IMR-90 (cell line): ENCODE measurements at places on chromosomes 1 and 21.
A peak's percentile ranks its signal among the peaks of the same experiment; 100 is the strongest.

DNA sequence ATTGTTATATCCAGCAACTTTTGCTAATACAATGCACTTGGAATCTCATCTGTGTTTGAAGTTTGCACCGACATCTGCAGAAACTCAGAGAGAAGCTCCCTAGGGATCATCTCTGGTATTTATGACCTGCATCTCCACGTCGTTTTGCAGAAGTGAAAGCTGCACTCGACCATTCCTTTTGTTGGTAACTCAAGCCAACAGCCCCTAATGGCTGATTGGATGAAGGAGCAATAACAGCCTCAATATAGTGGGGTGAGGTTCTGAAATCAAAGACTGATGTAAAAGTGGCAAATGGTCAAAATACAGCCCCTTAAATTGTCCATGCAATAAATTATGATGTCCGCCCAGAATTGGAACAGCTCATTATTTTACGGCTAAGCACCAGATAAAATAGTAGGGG, 344.2 kb upstream of the KAZN start:
- no peak overlapping the region for H3K4me3 ChIP-seq
- H3K4me1 ChIP-seq: no peaks in the 10 kb centered on the region
- DNase-seq: no peak
- no peaks in the 10 kb centered on the region for H3K27me3 ChIP-seq

GRCh38 chr1:54190526-54190925, 9.3 kb downstream of the CYB5RL start:
- H3K4me1 ChIP-seq: peaks cover 1% of the 10 kb centered on the region; the same call in 1 of the 2 replicates
- peaks cover 1% of the 10 kb centered on the region; the same call in 1 of the 2 replicates for H3K36me3 ChIP-seq
- H3K4me3 ChIP-seq: no peak overlapping the region
- H3K27ac ChIP-seq: no peak overlapping the region

- no peaks in the 10 kb centered on the region for H3K4me1 ChIP-seq
- H3K4me3 ChIP-seq: no peak overlapping the region
- peaks cover 36% of the 10 kb centered on the region for H3K27me3 ChIP-seq
Measured at GRCh38 chr1:161260376-161261260, 2.1 kb downstream of the PCP4L1 start.

DNA sequence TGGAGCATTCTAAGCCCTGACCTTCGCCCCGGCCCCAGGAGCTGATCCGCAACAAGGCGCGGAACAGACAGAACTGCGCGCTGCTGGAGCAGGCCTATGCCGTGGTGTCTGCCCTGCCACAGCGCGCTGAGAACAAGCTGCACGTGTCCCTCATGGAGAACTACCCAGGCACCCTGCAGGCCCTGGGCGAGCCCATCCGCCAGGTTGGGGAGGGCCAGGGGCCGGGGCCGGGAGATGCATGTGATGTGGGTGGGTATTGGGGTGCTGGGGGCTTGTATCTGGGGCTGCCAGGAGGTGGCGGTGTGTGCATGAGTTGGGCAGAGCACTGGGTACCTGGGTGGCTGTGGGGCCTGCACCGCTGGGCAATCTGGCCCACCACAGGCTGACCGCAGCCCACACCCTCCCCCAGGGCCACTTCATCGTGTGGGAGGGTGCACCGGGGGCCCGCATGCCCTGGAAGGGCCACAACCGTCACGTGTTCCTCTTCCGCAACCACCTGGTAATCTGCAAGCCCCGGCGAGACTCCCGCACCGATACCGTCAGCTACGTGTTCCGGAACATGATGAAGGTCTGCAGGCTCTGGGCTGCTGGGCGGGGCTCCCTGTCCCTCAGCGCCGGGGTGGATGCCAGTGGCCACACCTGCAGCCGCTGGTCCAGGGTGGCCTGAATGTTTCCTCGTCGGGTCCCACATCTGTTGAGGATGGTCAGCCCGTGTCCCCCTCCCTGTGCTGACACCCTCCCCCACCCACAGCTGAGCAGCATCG, 65.8 kb downstream of the TRIM11 start:
- peaks cover 40% of the 10 kb centered on the region for H3K36me3 ChIP-seq
- no peaks in the 10 kb centered on the region for H3K4me1 ChIP-seq
- no peak for DNase-seq
- H3K4me3 ChIP-seq: no peak overlapping the region
- H3K27me3 ChIP-seq: no peaks in the 10 kb centered on the region
- H3K27ac ChIP-seq: no peak overlapping the region

- H3K27me3 ChIP-seq: no peaks in the 10 kb centered on the region; the same call in 1 of the 2 replicates
- no peaks in the 10 kb centered on the region for H3K36me3 ChIP-seq
- H3K4me1 ChIP-seq: peaks cover 16% of the 10 kb centered on the region
- DNase-seq: peak; percentile 85
- H3K27ac ChIP-seq: peak overlapping the region; percentile 57
Measured at GRCh38 chr1:2132222-2133038, 62.1 kb downstream of the FAAP20 start.

- peaks cover 18% of the 10 kb centered on the region; the same call in 1 of the 2 replicates for H3K36me3 ChIP-seq
- DNase-seq: no peak
- no peak overlapping the region for H3K4me3 ChIP-seq
- no peaks in the 10 kb centered on the region for H3K27me3 ChIP-seq
- peak overlapping the region; percentile 20; the same call in 1 of the 2 replicates for H3K27ac ChIP-seq
- H3K4me1 ChIP-seq: peaks cover 35% of the 10 kb centered on the region
Measured at GRCh38 chr1:2299131-2299627, 71.1 kb downstream of the SKI start.

DNA sequence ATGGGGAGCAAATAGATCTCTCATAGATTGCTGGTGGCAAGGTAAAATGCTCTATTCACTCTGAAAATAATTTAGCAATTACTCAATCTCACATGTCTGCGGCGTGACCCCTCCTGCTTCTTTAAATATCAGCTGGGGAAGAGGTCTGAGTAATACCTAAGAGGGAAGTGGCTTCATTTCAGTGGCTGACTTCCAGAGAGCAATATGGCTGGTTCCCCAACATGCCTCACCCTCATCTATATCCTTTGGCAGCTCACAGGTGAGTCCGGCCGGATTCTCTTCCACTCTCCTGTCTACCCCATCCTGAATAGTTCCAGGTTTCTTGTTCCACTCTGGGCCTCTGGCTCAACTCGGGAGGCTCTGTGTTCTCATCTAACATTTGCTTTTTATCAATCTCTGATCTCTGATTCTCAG, at the start of gene SLAMF7:
Gene SLAMF7, plus strand, starts transcription at position 150 of the 414 bp plus-strand sequence. Its CDS starts 55 bp downstream, at position 205.
- no peaks in the 10 kb centered on the region for H3K4me1 ChIP-seq
- no peaks in the 10 kb centered on the region for H3K36me3 ChIP-seq
- no peak within 1 kb of the TSS for H3K27ac ChIP-seq
- H3K27me3 ChIP-seq: no peaks in the 10 kb centered on the region
- H3K4me3 ChIP-seq: no peak within 1 kb of the TSS
- DNase-seq: no peak

DNA sequence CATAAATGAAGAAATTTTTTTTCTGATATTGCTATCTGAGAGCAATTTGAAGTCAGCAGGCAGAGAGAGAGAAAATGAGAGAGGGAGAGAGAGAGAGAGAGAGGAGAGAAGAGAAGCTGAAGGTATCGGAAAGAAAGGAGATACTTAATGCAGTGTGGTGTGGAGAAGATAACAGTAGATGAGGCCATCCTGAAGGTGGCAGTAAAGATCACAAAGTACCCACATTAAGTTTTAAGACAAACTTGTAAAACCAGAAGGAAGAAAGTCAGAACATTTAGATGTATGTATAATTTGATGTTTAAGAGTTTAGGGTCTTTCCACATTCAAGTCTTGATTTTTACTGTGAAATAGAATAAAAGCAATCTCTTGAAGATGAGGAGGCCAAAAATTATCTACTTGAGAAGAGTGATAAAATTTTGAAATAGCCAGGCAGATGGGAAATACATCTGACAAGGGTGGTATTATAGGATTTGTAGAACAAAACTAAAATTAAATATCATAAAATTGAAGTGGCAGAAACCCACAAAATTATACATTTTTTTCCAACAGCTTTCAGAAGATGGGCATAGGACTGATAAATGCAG, 1753.4 kb downstream of the MRPL39 start:
- no peaks in the 10 kb centered on the region for H3K36me3 ChIP-seq
- no peak overlapping the region for H3K27ac ChIP-seq
- no peaks in the 10 kb centered on the region for H3K4me1 ChIP-seq
- H3K4me3 ChIP-seq: no peak overlapping the region
- DNase-seq: peak; percentile 31
- H3K27me3 ChIP-seq: no peaks in the 10 kb centered on the region

- H3K4me3 ChIP-seq: no peak overlapping the region
- H3K36me3 ChIP-seq: peaks cover 9% of the 10 kb centered on the region
- peaks cover 8% of the 10 kb centered on the region; the same call in 1 of the 2 replicates for H3K4me1 ChIP-seq
- H3K27ac ChIP-seq: no peak overlapping the region
- no peaks in the 10 kb centered on the region for H3K27me3 ChIP-seq
- DNase-seq: peak; percentile 90
Measured at GRCh38 chr1:203858055-203858454, 3.3 kb upstream of the SNRPE start.

- H3K36me3 ChIP-seq: no peaks in the 10 kb centered on the region
- DNase-seq: no peak
- no peak overlapping the region for H3K4me3 ChIP-seq
- no peaks in the 10 kb centered on the region for H3K4me1 ChIP-seq
- no peak overlapping the region for H3K27ac ChIP-seq
Measured at GRCh38 chr1:174874331-174875053, 125.3 kb upstream of the CACYBP start.

GRCh38 chr1:109490029-109490933, 3.6 kb upstream of the CYB561D1 start:
- no peak overlapping the region for H3K4me3 ChIP-seq
- peaks cover 15% of the 10 kb centered on the region for H3K36me3 ChIP-seq
- H3K27ac ChIP-seq: no peak overlapping the region
- H3K4me1 ChIP-seq: peaks cover 6% of the 10 kb centered on the region
- no peaks in the 10 kb centered on the region for H3K27me3 ChIP-seq

- no peaks in the 10 kb centered on the region; the same call in 1 of the 2 replicates for H3K4me1 ChIP-seq
- no peak overlapping the region for H3K27ac ChIP-seq
- peaks cover 17% of the 10 kb centered on the region for H3K27me3 ChIP-seq
- H3K36me3 ChIP-seq: no peaks in the 10 kb centered on the region
- DNase-seq: peak; percentile 36
- no peak overlapping the region for H3K4me3 ChIP-seq
Measured at GRCh38 chr1:61058483-61059245, 23.7 kb upstream of the NFIA start.

DNA sequence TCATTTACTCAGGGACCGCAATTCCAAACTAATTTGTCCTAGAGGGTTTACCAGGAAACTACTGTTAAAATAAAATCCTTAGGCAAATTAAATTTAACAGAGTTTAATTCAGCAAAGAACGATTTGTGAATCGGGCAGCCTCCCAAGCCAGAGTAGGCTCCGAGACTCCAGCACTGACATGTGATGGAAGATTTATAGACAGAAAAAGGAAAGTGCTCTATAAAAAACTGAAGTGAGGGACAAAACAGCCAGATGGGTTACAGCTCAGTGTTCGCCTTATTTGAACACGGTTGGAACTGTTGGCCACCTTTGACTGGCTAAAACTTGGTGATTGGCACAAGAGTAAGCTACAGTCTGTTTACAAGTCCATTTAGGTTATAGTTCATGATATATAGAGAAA, 35.2 kb upstream of the RCSD1 start:
- H3K27me3 ChIP-seq: no peaks in the 10 kb centered on the region; the same call in 1 of the 2 replicates
- no peaks in the 10 kb centered on the region for H3K36me3 ChIP-seq
- H3K27ac ChIP-seq: no peak overlapping the region
- no peak for DNase-seq

- no peak overlapping the region for H3K27ac ChIP-seq
- peaks cover 40% of the 10 kb centered on the region for H3K27me3 ChIP-seq
- H3K4me3 ChIP-seq: no peak overlapping the region
- no peaks in the 10 kb centered on the region for H3K36me3 ChIP-seq
- DNase-seq: peak; percentile 16
- H3K4me1 ChIP-seq: peaks cover 3% of the 10 kb centered on the region; the same call in 1 of the 2 replicates
Measured at GRCh38 chr1:31488528-31488927, 75.5 kb downstream of the SERINC2 start.

GRCh38 chr1:19300211-19300610, 11.6 kb upstream of the AKR7A3 start:
- H3K4me3 ChIP-seq: no peak overlapping the region
- H3K27me3 ChIP-seq: no peaks in the 10 kb centered on the region
- no peaks in the 10 kb centered on the region for H3K4me1 ChIP-seq
- no peak for DNase-seq

- no peak overlapping the region for H3K27ac ChIP-seq
- H3K4me3 ChIP-seq: no peak overlapping the region
- no peaks in the 10 kb centered on the region for H3K4me1 ChIP-seq
- H3K36me3 ChIP-seq: no peaks in the 10 kb centered on the region
- H3K27me3 ChIP-seq: no peaks in the 10 kb centered on the region
Measured at GRCh38 chr1:13801655-13802486, 101.9 kb downstream of the PRDM2 start.

- H3K27me3 ChIP-seq: peaks cover 11% of the 10 kb centered on the region
- H3K4me1 ChIP-seq: peaks cover 2% of the 10 kb centered on the region; the same call in 1 of the 2 replicates
- no peak overlapping the region for H3K27ac ChIP-seq
- H3K36me3 ChIP-seq: no peaks in the 10 kb centered on the region
- DNase-seq: peak; percentile 77
Measured at GRCh38 chr1:231053493-231054162, 13.6 kb upstream of the FAM89A start.

GRCh38 chr1:155125946-155126555, 1.6 kb upstream of the EFNA1 start:
- no peaks in the 10 kb centered on the region for H3K36me3 ChIP-seq
- H3K4me3 ChIP-seq: no peak overlapping the region
- H3K27ac ChIP-seq: no peak overlapping the region
- H3K4me1 ChIP-seq: peaks cover 22% of the 10 kb centered on the region
- no peak for DNase-seq

- H3K4me1 ChIP-seq: peaks cover 2% of the 10 kb centered on the region; the same call in 1 of the 2 replicates
- peaks cover 49% of the 10 kb centered on the region for H3K27me3 ChIP-seq
- H3K4me3 ChIP-seq: no peak overlapping the region
- no peaks in the 10 kb centered on the region for H3K36me3 ChIP-seq
- H3K27ac ChIP-seq: no peak overlapping the region
Measured at GRCh38 chr1:228061411-228062084, 21.0 kb upstream of the ARF1 start.

- H3K27me3 ChIP-seq: no peaks in the 10 kb centered on the region
- no peak overlapping the region for H3K4me3 ChIP-seq
Measured at GRCh38 chr1:237171454-237172117, 129.6 kb downstream of the RYR2 start.
